A549 treated with GW870086 at 1 μM for 4 hours (cell line): ENCODE measurements at places on chromosomes 1 and 21. TPM values are rescaled to one million over a fixed set of nuclear protein-coding genes. Genes with fewer than 3 reads are reported as not detected.

Gene LAPTM5
- total RNA-seq = 0.08 to 0.48 TPM (median 0.36 TPM) in 5 replicates

Gene GLMN
- total RNA-seq = 6.2 to 8.1 TPM (median 7.4 TPM) in 5 replicates

Gene SLC1A7
- total RNA-seq = 0.05 TPM in 1 of 5 replicates, not detected in the others

Gene OR2T2
- not detected in 5 replicates for total RNA-seq
